ENCODE measurements at places on chromosomes 4 and X.

GRCh38 chrX:15750611-15751154, 12.6 kb downstream of the CA5B start:
- DNase-seq: no peak

- DNase-seq: no peak
These were observed 4.4 kb upstream of the SMR3A start for GRCh38 chr4:70356185-70356584.

GRCh38 chrX:153592966-153593688, 5.8 kb downstream of the CCNQ start:
- DNase-seq: no peak

DNA sequence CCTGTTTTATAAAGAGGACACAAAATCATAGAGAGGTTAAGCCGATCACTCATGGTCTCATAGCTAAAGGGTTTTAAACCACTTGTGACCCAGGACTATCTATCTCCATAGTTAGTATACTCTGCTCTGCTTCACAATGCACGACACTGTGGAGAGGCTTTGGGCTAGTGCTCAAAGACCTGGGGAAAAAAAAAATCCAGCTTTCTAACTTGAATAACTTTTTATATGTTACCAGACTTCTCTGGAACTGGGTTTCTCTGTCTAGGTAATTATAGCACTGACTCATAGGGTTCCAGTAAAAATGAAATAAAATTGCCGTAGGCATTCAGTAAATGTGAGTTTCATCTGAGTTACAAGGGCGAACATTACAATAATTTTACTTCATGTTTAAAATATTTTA, 273.7 kb upstream of the TECRL start:
- DNase-seq: no peak

DNA sequence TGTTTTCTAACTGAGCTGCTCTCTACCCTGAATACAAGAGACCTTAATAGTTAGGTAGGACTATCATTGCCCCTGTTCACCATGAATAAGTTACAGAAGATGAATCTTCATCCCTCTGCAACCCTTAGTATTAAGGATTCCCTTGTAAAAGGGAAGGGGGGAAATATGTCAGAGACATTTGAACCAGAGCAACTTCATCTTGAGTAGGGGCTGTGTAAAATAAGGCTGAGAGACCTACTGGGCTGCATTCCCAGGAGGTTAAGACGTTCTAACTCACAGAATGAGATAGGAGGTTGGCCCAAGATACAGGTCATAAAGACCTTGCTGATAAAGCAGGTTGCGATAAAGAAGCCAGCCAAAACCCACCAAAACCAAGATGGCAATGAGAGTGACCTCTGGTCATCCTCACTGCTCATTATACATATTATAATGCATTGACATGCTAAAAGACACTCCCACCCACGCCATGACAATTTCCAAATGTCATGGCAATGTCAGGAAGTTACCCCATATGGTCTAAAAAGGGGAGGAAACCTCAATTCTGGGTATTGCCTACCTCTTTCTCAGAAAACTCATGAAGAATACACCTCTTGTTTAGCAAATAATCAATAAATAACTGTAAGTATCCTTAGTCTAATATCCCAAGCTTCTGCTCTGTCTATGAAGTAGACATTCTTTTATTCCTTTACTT, 19.5 kb upstream of the TMPRSS11B start:
- DNase-seq: no peak

DNA sequence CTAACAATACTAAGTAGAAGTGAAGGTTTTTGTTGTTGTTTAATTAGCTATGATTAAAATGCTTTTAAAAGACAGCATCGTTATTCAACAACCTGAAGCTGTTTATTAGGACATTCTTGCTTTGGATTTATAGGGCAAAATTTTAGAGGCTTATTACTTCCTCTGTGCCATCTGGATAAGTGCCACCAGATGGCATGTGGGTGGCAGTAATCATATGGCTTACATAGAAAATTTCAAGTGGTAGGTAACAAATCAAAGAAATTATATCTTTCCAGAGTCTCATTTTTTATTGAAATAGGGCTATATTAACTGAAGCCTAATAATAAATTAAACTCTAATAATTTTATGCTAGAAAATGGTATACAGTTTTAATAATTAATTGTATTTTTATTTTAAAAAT, 83.3 kb upstream of the HTR2C start:
- no peak for DNase-seq

GRCh38 chrX:45768666-45769236, 568.1 kb upstream of the DIPK2B start:
- no peak for DNase-seq

DNA sequence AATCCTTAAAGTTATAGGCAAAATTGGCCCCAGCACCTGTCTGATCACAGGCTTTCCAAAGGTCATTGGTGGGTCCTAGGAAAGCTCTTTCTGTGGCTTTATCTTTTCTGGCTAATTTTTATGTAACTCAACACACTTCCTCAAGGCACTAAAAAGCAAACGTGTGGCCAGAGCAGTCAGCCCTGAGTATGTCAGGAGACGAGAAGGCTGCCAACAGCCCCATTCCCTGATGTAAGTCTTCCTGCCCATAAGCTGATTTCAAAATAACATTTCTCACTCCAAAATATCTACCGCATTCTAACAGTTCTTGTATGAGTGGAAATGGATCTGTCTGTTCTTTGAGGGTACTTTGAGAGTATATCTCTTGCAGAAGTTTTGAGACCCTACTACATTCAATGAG, 25.5 kb upstream of the FUNDC1 start:
- no peak for DNase-seq

GRCh38 chr4:104593019-104593418, 98.3 kb upstream of the CXXC4 start:
- no peak for DNase-seq

- no peak for DNase-seq
These were observed 52.8 kb downstream of the GPC4 start for GRCh38 chrX:133362538-133362937.

DNA sequence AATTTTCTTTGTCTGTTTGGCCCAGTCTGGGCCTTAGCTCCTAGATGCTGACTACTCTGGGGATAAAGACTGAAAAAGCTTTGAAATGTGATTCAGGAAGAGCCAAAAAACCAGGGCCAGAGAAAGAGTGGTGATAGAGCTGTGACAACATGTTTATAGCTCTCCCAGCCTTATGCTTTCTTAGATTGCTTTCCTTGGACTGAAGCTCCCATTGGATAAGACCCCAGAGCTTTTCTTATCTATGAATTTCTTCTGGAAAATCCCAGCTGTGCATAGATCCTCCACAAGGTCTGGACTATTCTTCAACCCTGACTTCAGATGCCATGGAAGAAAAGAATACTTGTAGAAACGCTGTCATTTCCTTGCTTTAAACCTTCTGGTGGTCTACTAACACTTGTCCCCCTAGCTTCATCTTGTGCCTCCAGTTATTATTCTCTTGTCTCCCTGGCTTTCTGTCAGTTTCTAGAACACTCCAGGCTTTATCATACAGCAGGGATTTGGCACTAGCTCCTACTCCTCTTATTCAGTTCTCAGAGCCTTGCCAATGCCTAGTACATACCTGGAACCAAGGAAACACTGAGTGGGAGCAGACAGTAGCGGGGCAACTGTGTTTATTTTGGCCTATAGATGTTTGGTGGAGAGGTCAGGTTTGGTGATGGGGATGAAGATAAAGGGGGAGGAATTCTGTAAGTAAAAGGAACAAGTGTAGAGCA, 57.1 kb upstream of the TEX13D start:
- DNase-seq: no peak

GRCh38 chrX:43679778-43680177, 23.7 kb downstream of the MAOA start:
- DNase-seq: no peak

GRCh38 chrX:150032742-150033141, 94.5 kb upstream of the EOLA2 start:
- no peak for DNase-seq

DNA sequence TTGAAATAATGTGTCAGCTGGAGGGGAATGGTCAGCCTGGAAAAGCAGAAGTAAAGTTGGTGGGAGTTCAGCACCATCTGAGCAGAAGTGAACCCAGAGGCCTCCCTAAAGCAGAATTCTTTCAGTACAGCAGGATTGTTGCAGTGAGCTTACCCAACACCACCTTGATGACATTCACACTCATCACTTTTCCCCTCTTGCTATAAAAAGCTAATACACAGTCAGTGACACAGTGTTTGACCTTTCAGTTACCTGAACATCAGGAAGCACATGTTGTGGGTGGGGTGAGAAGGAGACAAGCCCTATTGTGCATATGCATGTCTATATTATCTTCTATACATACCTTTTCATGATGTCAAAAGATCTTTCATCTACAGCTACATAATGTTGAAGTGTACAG, 624.7 kb upstream of the ZFP42 start:
- no peak for DNase-seq

DNA sequence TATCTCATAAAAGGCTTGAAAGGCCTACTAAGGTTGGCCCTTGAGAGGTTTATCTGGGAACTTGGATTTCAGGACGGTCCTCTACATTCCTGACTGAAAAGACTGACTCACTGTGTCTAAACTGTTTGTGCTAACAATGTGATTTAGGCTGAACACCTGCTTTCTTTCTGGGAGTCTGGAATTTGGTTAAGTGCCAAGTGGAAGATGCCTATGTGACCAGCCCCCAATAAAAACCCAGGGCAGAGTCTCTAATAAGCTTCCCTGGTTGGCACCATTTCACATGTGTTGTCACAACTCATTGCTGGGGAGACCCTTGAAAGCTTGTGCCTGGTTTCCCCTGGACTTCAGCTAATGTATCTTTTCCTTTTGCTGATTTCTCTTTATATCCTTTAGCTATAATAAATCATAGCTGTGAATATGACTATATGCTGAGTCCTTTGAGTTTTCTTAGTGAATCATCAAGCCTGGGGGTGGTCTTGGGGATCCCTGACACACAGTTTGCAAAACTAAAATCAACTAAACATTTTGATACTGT, 55.1 kb downstream of the GPR82 start:
- no peak for DNase-seq

DNA sequence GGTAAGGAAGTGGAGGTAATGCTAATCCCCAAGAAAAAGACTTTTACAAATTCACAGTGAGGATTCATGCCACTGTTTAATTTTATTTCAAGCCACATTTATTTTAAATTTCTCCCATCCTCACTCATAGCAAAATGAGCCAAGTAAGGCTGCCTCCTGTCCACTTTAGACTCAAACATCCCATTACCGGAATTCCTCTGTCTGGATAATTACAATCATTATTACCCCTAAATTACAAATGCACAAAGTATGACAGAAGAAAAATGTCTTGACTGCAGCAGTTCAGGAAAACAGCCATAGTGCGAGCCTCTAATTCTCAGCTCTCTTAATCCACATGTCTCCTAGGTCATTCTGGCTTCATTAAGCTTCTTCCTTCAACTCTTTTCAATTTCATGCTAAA, 57.0 kb downstream of the MAPK10 start:
- no peak for DNase-seq

- DNase-seq: no peak
These were observed 150.3 kb downstream of the SOX3 start for GRCh38 chrX:140354431-140355120.

DNA sequence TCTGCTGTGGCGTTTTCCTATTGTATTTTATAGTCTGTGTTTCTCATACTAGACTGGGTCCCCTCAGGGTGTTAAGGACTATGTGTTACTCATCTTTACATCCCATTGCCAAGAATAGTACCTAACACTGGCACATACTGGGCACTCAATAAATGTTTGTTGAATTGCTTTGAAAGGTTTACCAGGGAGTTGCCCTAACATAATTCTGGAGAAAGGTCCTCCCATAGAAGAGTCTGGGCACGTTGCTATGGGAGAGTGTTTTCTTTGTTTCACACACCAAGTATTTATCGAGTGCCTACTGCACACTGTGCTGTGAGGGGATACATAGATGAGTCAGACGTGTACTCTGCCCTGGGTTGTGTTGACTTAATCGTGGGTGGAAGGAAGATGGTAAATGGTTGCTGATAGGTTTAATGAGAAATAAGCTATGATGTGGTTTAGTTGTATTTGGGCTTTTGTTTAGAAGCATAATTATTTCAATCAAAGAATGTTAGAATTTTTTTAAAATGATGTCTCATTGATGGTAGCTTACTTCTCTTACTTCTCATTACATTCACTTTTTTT, 42.9 kb downstream of the AFF1 start:
- no peak for DNase-seq

Data from activated CD8-positive, alpha-beta memory T cell treated with anti-CD3 and anti-CD28 coated beads for 1 hour (primary cell).